Fibroblast of mammary gland (primary cell): ENCODE measurements at places on chromosomes 6 and 20.

GRCh38 chr6:3137057-3137777, 18.7 kb downstream of the BPHL start:
- no peak for DNase-seq

DNA sequence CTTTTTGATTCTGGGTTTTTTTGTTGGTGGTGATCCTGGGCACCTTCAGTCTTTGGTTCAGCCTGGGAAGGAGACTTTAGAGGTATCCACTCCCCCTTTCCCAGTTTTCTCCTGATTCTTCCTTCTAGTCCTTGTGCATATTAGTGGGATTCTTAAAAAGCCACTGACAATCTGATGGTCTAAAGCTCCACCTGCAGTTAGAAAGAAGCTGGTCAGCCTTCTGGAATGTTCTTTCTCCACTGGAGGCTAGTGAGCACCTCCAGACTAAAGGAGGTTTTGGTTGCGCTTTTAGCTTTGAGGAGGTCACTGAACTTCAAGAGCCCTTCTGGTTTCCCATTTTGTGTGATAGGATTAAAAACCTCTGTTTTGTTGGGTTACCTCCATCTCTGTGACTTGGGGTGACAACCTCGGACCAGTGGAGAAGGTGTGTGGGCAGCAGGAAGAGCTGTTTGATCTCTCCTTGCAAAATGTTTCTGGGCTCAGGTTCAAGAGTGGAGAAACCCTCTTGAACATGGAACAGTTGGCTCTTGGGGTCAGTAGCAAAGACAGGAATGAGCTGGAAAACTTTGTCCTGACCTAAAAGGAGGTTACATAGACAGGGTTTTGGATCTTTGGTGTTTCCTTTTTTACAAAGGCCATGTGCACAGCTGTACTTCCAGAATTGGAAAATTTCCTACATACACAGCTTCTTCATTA, 29.0 kb downstream of the JARID2 start:
- DNase-seq = peak; percentile 49

DNA sequence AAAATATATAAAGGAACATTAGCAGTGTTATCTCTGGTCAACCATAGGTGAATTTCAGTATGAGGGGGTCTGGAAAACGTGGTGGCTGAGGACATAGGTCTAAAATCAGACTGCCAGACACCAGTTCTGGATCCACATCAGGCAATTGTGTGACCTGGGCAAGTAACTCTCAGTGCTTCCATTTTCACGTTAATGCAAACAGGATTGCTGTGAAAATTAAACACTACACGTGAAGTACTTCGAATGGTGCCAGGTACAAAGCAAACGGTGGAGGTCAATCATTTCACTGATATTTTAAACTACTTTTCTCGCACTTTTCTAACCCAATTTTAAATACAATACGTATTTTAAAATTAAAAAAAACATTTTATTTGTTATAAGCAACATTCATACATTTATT, 315.7 kb downstream of the TRDN start:
- DNase-seq = no peak

DNA sequence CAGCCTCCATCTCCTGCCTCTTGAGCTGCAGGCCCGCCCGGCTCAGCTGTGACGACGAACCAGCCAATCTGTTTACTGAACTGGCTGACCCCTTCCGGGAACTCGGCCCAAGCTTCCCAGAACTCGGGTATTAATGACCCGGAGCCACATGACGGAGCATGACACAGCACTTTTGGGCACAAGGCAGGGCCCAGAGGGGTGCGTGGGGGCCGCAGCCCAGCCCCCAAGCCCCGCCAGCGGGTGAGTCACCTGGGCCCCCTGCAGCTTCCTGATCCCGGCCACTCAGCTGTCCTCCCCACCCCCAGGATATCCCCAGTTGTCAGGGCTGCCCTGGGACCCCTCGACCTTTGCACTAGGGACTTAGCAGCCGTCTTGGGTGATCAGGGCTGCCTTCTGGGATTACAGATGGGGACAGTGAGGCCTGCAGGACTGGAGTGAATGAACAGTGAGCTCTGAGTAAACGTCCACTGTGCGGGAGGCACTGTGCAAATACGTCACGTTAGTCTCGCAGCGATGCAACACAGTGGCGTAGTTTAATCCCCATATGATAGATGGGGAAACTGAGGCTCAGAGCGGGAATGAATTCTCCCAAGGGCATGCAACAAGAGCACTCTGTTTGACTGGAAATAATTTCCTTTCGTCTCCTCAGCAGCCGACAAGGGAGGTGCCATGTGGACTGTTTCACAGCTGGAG, 102.1 kb downstream of the CEBPB start:
- peak; percentile 99 for DNase-seq

GRCh38 chr6:154229786-154230185, 126.8 kb downstream of the IPCEF1 start:
- no peak for DNase-seq

DNA sequence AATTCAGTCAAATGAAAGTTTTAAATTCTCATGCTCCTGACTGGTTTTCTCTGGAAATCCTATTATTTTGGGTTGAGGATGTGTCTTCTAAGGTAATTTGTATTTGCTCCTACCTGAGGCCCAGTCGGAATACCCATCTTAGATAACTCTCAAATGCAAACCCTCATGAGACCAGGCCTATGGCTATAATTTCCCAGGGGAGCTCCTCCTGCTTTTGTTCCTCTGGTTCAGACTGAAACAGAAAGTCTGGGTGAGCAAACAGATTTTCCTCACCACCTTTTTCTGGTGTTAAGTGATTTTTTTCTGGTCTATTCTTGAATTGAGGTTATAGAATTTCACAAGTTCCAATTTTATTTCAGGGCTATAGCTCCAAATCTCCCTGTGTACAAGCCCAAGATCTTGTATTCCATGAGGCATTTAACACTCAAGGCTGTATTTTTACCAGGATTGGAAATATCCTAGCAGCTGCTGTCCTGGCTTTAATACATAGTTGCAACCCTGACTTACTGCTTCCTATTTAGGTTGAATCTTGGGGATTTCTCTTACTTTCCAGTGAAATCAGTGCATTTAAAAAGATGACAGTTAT, 169.1 kb upstream of the PTCHD4 start:
- no peak for DNase-seq
